ENCODE measurements at places on chromosomes 6 and 20. TPM values are rescaled to one million over a fixed set of nuclear protein-coding genes. Genes with fewer than 3 reads are reported as not detected.

Gene SLC35B3
- 22.5 TPM for total RNA-seq

Gene SESN1
- 32.5 TPM for total RNA-seq

Gene SULF2
- total RNA-seq, result 3.8 TPM

Gene PABPC1L
- total RNA-seq, result 6.8 TPM

Gene CRISP2
- total RNA-seq, result not detected

Gene PLCB4
- 8.2 TPM for total RNA-seq

Gene HDGFL1
- total RNA-seq, result not detected

Gene FLRT3
- total RNA-seq, result 1.6 TPM

Gene LY6G5C
- total RNA-seq, result 0.09 TPM

Gene CST4
- total RNA-seq, result not detected

Gene OPRM1
- under 0.01 TPM for total RNA-seq

Gene CLIC5
- not detected for total RNA-seq

Gene SLC4A11
- total RNA-seq, result 0.94 TPM

Gene RIPPLY2
- not detected for total RNA-seq

Gene PSORS1C1
- 2.8 TPM for total RNA-seq

Gene PPP1R3G
- 3.8 TPM for total RNA-seq

Gene CST7
- not detected for total RNA-seq

Gene GCM1
- total RNA-seq, result not detected

Gene JPH2
- under 0.01 TPM for total RNA-seq

Gene NAA20
- 37.1 TPM for total RNA-seq

Gene WFDC8
- not detected for total RNA-seq

Gene NAPB
- 8.8 TPM for total RNA-seq

Gene LRRN4
- not detected for total RNA-seq

Gene SLC17A2
- not detected for total RNA-seq
